ENCODE measurements at places on chromosomes 16 and 17.

- no peak for DNase-seq
Measured at GRCh38 chr17:56929362-56929969, 15.6 kb upstream of the TRIM25 start.

DNA sequence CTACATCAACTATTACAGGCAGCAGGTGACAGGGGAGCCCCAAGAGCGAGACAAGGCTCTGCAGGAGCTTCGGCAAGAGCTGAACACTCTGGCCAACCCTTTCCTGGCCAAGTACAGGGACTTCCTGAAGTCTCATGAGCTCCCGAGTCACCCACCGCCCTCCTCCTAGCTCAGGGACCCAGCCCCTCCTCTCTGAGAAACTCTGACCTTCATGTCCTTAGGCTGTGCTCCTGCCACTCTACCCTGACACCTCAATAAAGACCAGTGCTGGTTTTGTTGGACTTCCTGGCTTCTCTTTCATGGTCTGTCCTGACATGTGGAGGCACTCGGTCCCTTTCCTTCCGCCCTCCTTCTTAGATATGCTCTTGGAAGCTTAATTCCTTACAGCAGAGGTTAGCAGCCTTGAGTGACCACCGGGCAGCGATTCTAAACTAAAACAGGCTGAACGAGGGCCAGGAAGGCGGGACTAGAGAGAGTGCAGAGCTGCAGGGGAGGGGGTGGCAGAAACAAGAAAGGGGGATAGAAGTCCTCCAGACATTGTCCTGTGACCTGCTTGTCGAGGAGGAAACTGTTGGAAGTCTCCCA lies 915 bp downstream of the AHSP start:
- DNase-seq = peak; percentile 55

DNA sequence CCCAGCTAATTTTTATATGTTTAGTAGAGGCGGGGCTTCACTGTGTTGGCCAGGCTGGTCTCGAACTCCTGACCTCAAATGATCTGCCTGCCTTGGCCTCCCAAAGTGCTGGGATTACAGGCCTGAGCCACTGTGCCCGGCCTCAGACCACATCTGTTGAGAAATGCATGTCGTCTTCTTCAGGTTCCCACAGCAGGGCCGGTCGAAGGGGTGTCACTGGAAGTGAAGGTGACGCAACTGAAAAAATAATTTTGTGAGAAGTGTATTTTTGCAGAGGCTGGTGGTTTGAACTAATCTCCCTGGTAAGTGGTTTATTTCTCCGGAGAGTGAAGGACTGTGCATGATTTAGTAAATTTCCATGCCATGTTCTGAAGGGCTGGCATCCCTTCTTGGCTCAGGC lies 33.4 kb upstream of the IL34 start:
- no peak for DNase-seq

GRCh38 chr17:65696739-65697394 lies 135.4 kb upstream of the AXIN2 start:
- DNase-seq = no peak

GRCh38 chr17:49848019-49848473 lies at the start of gene TAC4:
TAC4 (minus strand) TSS chr17:49848069; CDS start chr17:49848017, 52 bp downstream.
- no peak for DNase-seq

DNA sequence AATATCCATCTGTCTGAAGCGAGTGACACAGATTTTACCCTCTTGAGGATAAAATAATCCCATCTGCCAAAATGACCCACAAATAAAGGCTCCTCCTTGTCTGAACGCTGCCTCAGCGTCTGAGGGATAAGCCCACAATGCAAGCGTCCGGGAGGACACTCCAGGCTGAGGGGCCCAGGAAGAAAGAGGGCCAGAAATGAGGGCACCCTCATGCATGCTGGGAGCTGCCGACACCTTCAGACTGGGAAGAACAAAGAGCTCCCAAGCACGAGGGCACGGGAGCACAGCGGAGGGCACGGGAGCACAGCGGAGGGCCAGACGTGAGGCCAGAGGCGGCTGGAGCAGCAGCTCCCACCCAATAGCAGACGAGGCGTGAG lies 126.9 kb downstream of the ZNF778 start:
- peak; percentile 20 for DNase-seq
